HepG2 (cell line): ENCODE measurements at places on chromosomes 3 and 15. TPM values are rescaled to one million over a fixed set of nuclear protein-coding genes. Genes with fewer than 3 reads are reported as not detected.
A peak's percentile ranks its signal among the peaks of the same experiment; 100 is the strongest.

The ARL6 gene
- 0.98 and 1.3 TPM in 2 replicates for polyA plus RNA-seq

The PDCD7 gene
- polyA plus RNA-seq, result 10.1 TPM in 2 replicates

The SNX33 gene
- 11.6 and 18.9 TPM in 2 replicates for polyA plus RNA-seq

The KCTD6 gene
- polyA plus RNA-seq, result 12.0 and 13.4 TPM in 2 replicates

The TGM4 gene
- polyA plus RNA-seq, result 0.07 and 0.10 TPM in 2 replicates

The TERC gene
- 1.3 and 2.9 TPM in 2 replicates for polyA plus RNA-seq

- DNase-seq, result no peak
Observed at GRCh38 chr15:78077053-78077870, at the start of gene TBC1D2B. TBC1D2B (minus strand) TSS chr15:78077711; CDS start chr15:78077652, 59 bp downstream.

GRCh38 chr15:90496791-90497190 is 32.9 kb upstream of the CRTC3 start:
- DNase-seq, result no peak

DNA sequence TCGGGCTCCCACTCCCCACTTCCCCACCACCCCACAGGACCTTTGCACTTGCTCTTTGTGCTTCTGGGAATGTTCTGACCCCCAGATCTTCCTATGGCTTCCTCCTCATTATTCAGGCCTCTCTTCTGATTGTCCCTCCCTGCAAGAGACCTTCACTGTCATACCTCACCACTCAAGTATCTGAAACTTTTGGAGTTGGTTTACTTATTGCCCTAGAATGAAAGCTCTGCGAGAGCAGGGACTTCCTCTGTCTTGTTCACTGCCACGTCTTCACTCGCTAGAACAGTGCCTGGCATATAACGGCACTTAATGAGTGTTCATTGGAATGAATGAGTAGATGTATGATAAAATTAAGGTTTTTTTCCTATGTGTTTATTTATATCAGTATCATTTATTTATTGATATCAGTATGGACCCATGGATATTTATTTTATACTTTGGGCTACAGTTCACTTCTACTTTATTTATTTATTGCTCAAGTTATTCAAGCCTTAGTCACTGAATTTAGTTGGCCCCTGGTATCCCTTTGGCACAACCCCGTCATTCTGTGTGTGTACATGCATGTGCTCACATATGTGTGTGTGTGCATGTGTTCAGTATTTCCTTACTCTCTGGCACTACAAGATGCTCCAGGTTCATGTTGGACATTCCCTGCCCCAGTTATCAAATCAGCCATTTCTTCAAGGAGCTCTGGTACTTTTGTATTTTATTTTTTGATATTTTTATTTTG is 197.6 kb downstream of the THSD4 start:
- DNase-seq, result no peak

DNA sequence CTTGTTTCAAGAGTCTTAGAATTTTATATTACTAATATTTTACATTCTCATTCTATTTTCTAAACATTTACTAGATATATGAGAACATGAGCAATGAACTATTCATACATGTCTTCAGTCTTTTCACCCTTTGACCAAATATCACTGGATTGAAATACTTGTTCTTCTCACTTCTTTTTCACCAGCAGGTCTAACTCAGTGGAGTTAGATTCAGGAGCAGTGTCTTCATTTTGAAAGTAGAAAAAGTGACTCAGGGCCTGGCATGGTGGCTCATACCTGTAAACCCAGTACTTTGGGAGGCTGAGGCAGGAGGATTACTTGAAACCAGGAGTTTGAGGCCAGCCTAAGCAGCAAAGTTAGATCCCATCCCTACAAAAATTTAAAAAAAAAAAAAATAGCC is 70.8 kb downstream of the USP13 start:
- DNase-seq, result no peak

GRCh38 chr3:119690043-119690656 is 12.7 kb upstream of the CFAP91 start:
- peak; percentile 18 for DNase-seq

- DNase-seq, result peak; percentile 59
Observed at GRCh38 chr3:182711261-182711683, 82.0 kb upstream of the ATP11B start.

DNA sequence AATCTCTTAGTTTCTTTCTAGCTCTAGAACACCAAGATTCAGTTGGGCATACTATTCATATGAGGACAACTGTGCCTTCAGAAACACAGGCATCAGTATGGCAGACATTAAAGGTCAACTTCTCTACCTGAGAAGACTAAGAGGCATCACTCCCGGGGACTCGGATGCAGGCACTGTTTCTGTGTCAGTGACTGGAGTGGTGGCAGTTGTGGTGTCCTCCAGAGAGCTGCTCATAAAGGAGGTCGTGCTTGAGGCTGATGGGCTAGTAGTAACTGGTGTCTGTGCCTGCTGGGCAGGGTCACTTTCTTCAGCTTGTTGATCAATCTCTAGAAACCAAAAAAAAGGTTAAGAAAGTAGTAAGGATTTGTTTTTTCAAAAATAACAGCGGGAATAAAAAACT is 75.2 kb downstream of the FBXL22 start:
- no peak for DNase-seq

DNA sequence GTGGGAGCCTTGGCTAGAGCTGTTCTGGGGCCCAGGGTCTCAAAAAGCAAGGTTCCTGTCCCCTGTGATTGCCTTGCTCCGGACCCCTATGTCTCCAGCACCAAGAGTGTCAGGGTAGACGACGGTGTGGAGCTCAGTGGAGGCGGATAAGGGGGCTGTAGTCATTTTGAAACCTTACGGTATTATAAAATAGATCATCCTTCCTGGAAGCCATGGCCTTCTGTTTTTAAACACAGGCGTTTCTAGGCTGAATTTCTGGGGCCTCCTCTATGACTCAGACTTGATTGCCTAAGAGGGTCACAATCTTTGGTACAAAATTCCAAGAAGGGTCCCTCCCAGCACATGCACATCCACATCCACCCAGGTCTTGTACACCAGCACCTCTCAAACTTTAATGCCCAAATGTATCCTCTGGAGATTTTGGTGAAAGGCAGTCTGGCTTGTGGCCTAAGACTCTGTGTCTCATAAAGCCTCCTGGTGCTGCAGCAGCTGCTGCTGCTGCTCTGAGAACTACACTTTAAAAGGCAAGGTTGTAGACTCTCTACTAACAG is 70.5 kb upstream of the XCR1 start:
- no peak for DNase-seq

GRCh38 chr15:44157679-44158078 is 37.4 kb downstream of the FRMD5 start:
- peak; percentile 76 for DNase-seq
